ENCODE measurements at places on chromosomes 13 and 19.

DNA sequence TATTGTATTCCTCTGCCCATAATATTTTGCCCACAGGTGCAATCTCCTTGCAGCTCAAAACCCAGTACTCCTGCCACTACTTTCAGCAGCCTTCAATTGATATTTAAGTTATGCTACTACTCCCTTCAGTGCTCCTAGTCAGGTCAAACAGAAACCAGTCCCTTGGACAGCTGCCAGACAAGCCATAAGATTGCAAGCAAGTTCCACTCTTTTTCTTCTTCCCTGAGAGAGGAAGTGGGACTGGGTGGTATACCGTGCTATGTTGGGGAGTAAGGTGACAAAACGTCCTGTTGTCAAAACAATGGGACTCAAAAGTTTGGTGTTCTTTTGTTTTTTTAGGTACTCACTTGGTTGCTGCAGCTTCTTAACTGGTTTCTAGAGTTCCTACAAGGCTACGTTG lies 63.1 kb upstream of the FRY start:
- DNase-seq: no peak

GRCh38 chr19:35451338-35452096 lies 3.5 kb downstream of the FFAR2 start:
- DNase-seq: no peak

- DNase-seq: no peak
Measured at GRCh38 chr13:98889419-98890085, 88.3 kb downstream of the DOCK9 start.

DNA sequence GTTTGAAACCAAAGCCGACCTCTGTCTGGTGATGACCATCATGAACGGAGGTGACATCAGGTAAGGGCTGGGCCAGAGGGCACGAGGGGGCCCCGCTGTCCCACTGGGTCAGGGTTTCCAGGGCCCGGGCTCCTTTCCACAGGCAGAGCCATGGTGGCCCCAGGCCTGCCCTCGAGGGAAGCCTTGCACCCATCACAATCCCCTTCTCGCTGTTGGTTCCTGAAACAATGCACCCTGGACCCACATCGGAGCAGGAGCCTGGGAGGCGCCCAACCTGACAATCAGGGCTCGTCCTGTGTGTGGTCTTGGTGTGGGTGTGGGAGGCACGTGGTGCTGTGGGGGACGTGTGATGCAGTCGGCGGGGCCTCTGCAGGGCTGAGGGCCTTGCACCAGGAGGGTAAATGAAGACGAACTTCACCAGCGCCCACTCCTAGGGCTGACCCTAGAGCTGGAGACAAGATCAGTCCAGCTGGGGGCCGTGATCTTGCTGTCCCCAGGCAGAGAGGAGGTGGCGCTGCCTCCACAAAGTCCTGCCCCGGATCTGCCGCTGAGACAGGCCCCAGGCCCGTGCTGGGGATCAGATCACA lies 2.8 kb downstream of the GRK1 start:
- DNase-seq: no peak

DNA sequence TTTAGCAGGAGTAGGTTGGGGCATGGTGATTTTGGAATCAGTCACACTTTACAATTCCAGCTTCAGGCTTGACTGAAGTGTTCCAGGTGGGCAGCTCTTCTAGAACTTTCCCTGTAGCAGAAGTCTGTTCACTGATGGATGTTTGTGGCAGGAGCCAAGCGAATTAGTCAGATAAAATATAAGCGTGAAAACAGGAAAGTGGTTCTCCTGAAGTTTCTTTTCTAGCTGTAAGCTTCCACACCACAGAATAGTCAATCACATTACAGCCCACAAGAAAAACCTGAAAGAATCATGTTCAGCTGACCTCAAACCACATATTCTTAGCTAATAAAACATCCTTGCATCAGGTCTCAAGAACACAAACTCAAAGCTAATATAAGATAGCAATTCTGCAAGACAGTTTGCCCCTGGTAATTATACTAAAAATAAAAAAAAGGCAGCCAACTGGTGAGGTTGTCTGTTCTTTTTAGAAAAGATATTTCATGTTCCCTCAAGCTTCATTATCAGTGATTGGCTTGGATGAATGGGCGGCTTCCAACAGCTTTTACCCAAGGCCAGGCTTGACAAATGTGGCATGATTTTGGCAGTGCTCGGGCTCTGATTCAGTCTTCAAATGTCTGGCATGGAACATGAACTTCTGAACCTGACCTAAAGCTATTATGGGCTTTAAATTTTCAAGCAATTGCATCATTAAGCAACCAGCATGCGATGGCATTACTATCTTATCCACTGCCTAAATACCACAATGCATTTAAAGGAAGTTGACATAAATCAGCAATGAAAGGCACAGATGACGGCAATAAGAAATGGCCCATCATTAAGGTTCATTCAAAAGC lies 136.8 kb downstream of the DCLK1 start:
- no peak for DNase-seq

- DNase-seq: no peak
Measured at GRCh38 chr19:38695317-38695683, 47.9 kb downstream of the ACTN4 start.

- DNase-seq: no peak
Measured at GRCh38 chr13:59861676-59862075, 302.1 kb downstream of the DIAPH3 start.

DNA sequence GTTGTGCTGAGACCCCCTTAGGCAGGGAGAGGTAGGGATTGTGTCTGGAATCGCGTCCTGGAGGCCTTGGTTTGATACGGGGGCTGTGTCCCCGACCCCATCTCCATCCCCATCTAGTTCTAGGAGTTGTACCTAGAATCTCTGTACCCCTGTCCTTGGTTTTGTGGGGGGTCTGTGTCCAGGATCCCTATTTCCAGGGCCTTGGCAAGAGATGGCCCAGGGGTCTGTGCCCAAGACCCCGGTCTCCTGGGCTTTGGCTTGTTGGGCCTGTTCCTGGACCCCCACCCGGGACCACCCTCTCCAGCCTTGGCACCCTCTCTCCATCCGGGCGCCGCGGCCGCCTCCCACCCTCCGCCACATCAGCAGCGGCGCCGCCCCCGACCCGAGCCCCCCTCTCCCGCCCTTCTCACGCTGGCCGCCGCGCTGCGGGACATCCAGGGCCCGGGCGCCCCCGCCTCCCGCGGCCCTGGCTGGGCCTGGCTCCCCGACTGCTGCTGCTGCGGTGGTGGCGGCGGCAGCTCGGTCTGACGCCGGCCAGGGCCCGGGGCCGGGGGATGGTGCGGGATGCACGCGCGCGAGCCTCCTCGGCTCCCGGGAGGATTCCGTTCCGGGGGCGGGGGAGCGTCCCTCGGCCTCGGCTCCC lies at the start of gene NUMBL:
Gene NUMBL (minus strand): TSS at position 602 of the 643 bp plus-strand sequence. CDS start 168 bp downstream, at position 434.
- DNase-seq: no peak

GRCh38 chr13:90222758-90223157 lies 1124.7 kb upstream of the MIR17HG start:
- DNase-seq: no peak

DNA sequence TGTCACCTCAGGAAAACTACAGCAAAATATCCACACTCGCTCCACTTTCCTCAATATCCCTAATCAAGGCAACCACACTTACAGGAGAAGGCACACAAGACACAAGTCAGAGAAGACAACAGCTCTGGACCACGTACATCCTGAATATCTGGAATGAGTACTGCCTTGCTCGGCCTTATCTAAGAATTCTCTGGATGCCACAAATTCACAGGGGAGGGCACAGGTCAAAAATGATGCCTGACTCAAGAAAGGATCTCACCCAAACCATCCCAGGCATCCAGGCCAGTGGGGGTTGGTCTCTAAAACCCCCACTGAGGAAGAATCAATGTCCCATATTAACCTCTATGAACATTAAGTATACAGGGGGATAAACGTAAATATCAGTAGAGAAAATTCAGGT lies 29.9 kb downstream of the ATP7B start:
- DNase-seq: no peak

- no peak for DNase-seq
Measured at GRCh38 chr13:40255551-40255950, 410.9 kb downstream of the FOXO1 start.

GRCh38 chr13:24748061-24748400 lies 15.9 kb upstream of the RNF17 start:
- DNase-seq: no peak

DNA sequence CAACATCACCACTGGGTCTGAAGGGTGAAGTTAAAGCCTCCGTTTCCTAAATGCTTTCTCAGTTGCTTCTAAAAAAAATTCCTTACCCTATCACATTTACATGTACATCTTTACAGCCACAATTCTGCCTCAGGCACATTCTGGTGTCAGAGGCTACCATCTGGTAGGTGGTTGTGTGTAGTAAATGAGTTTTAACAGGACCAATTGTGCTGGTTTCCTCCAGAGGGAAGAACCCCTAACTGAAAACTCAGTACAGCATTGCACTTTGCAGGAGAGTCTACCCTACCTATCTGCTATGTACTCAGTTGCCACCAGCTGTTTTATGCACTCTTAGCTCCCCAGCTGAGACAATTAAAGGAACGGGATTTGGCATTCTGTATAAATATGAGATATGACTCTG lies 1576.5 kb downstream of the PCDH9 start:
- no peak for DNase-seq

- no peak for DNase-seq
Measured at GRCh38 chr19:1909761-1910080, 4.5 kb downstream of the ADAT3 start.

DNA sequence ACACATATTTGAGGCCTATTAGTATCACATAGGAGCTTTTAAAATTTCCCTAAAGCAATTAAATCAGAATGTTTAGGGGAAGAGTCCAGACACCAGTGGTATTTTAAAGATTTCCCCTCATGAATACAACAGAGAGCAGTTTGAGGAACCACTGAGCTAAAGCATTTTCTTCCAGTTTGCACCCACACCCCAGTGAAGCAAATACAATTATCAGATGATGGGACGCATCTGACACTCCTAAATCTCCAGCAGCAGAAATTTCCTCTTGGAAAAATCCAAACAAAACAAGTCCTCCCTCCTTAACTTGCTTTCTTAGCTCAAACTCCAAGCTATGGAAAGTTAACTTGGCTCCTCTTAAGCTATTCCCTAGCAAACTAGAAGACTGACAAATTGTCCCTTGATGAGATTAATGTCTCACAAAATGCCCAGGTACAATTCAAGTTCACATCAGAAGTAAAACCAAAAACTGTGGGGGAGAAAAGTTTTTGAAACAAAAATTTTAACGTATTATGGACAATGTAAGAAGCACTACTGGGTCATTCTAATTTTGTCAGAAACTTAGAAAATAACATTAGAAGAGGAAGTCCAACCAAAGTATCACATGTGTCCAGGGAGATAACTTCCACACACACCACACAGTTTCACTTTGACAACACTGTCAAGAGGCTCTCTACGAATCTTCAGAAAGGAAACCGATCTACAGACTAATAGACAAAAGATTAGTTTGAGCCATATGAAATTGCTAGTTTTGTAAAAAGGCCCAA lies 74.1 kb downstream of the ABCC4 start:
- no peak for DNase-seq

DNA sequence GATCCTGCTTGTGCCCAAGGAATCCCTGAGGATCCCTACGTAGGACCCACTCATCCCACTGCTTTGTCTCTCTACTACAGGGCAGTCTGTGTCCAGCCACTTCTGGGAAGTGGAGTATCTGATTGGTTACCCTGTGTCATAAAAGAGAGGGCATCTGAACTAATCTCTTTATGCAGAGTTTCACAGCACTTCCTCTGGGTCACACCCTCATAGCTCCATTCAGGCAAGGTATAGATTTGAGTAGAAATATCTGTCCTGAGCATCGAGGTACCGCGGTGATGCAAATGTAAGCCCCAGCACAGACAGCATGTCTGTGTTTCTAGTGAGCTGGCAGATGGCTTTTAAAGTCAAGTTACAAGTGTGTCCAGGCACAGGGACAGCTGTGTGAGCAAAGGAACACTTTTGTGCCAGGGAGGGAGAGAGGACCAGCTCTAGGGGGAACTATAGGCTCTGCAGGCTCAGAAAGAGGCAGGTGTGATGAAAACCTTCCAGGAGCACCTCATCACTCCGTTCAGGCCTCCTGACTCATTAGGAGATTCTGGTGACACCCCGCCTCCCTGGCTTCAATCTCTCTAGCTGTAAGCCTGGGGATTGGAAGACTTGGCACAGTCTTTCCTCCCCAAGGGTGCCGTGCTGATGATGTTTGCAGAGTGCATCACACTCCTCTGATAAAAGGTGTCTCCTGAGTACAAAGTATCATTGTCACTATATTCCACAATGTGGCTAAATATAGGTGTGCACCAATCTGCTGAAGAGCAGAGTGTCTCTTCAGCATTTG lies 84.3 kb upstream of the UBL3 start:
- no peak for DNase-seq

- DNase-seq: no peak
Measured at GRCh38 chr13:29165840-29166239, 345.7 kb downstream of the MTUS2 start.

- DNase-seq: no peak
Measured at GRCh38 chr13:52846567-52847321, 1.7 kb downstream of the PCDH8 start.

DNA sequence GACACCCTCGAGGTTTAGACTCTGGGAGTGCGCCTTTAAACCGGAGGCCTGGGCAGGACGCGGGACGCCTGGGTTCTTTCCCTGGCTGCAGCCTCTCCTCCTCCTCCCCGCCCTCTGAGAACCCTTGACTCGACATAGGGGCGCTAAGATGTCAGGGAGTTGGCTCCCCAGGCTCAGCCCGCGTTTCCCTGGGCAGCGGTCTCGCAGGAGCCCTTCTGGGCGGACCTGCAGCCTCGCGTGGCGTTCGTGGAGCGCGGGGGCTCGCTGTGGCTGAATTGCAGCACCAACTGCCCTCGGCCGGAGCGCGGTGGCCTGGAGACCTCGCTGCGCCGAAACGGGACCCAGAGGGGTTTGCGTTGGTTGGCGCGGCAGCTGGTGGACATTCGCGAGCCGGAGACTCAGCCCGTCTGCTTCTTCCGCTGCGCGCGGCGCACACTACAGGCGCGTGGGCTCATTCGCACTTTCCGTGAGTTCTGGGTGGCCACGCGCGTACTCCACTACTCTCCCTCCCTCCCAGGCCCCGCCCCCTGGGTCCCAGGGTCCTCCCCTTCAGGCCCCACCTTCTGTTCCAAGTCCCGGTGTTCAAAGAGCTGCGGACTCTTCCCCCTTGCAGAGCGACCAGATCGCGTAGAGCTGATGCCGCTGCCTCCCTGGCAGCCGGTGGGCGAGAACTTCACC lies 1.3 kb downstream of the ICAM5 start:
- no peak for DNase-seq

DNA sequence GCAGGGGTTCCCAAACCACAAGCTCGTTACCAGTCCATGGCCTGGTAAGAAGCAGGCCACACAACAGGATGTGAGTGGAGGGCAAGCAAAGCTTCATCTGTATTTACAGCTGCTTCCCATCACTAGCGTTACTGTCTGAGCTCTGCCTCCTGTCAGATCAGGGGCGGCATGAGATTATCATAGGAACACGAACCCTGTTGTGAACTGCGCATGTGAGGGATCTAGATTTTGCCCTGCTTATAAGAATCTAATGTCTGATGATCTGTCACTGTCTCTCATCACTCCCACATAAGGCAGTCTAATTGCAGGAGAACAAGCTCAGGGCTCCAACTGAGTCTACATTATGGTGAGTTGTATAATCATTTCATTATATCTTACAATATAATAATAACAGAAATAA lies 677.4 kb upstream of the SLITRK6 start:
- DNase-seq: no peak

- DNase-seq: no peak
Measured at GRCh38 chr13:83950293-83950692, 68.0 kb upstream of the SLITRK1 start.

Measured in activated T-helper 1 cell treated with Interleukin-2 at 50 U/mL for 16 hours (primary cell).